ENCODE measurements at places on chromosomes 5 and 9.

GRCh38 chr5:97576956-97577355 is 393.9 kb upstream of the RIOK2 start:
- no peak for DNase-seq

- no peak for DNase-seq
Observed at GRCh38 chr5:1300581-1301083, 5.8 kb upstream of the TERT start.

DNA sequence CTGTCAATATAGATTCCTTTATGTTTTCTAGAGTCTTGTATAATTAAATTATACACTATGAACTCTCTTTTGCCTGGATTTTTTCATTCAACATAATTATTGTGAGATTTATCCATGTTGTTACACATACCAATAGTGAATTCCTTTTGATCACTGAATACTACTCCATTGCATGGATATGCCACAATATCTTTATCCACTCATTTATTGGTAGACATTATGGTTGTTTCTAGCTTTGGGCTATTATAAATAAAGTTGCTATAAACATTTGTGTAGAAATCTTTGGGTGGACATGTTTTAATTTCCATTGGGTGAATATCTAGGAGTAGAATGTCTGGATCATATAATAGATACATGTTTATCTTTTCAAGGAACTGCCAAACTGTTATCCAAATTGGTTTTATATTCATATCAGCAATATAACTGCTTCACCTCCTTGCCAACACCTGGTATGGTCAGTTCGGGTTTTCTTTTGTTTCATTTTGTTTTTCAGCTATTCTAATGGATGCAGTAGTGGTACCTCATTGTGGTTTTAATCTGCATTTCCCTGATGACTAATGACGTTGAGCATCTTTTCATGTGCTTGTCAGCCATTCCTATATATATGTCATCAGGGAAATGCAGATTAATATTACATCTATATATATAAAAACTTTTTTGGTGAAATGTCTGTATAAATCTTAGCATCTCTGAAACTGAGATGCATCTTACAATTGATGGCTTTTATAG is 32.1 kb upstream of the TCF7 start:
- DNase-seq: no peak

- DNase-seq: no peak
Observed at GRCh38 chr5:126814721-126815404, 37.9 kb downstream of the LMNB1 start.

GRCh38 chr5:150618588-150619281 is 21.7 kb upstream of the SYNPO start:
- no peak for DNase-seq

GRCh38 chr5:171162165-171162564 is 146.9 kb upstream of the TLX3 start:
- DNase-seq: no peak

DNA sequence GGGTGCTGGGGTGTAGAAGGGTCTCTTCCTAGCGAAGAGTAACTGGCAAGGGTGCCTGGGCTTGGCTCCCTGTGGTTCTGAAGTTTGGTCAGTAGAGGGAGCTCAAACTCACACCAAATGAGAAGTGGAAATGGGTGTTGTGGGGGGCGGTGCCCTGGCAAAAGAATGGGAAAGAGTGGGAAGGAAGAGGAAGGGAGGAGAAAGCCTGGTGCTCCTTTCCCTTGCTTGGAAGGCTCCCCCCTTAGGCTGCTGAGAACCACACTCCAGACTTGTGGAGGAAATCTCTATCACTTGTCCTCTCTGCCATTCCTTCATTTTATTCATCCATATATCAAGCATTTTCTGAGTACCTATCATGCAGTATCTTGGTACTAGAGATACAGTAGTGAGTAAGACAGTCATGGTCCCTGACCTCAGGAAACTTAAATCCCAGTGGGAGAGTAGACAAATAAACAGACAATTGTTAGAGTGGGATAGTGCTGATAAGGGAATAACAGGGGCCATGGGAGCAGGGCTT is 13.0 kb downstream of the SLC4A9 start:
- DNase-seq: peak; percentile 31

DNA sequence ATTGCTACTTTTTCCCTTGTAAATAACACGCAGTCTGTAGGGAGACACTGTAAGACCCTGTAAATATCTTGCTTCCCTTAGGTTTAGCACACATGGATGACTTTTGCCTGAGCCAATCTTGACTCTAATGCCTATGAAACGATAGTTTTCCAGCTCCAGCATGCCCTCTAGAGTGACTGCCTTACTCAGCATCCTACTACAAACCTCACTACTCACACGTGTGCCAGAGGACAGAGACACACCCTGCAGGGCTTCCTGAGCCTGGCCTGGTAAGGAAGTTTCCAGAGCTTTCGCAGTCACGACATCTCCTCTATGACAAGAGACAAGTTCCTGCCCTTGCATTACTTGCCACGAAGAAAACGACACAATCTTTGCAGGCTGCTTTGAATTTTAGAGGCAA is 138.1 kb downstream of the ATPSCKMT start:
- DNase-seq: no peak

GRCh38 chr5:6494939-6495338 is 46.3 kb downstream of the UBE2QL1 start:
- no peak for DNase-seq

- peak; percentile 53 for DNase-seq
Observed at GRCh38 chr5:10695055-10695649, 65.9 kb downstream of the DAP start.

Measured in renal cortex interstitium (tissue), 15 donors.